NCI-H1930 (cell line): ENCODE measurements at places on chromosomes 1 and 21.

DNA sequence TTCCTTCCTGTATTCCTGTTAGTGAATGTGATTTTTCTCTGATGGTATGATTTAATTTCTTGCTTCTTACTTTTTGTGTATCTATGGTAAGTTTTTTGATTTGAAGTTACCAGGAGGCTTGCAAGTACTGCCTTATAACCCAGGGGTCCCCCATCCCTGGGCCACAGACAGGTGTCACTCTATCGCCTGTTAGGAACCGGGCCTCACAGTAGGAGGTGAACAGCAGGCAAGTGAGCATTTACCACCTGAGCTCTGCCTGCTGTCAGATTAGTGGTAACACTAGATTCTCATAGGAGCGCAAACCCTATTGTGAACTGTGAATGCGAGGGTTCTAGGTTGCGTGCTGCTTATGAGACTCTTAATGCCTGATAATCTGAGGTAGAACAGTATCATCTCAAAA is 143.3 kb downstream of the RPS6KC1 start:
- DNase-seq, result no peak

DNA sequence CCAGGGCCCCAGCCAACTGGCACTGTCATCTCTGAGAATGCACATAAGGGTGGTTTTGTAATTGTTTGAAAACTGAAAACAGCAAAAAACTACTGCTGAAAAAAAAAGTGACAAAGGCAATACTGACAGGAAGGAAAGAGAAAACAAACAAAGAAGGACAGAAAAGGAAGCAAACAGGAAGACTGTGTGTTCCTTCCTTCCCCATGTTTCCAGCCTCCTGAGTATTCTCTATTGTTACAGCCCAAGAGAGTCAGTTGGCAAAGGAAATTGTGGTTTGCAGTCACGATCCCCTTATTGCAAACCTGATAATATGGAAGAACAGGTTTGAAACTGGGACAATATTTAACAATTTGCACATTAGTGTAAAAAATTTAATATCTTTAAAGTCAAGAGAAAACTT is 1177.6 kb downstream of the PLA2G4A start:
- no peak for DNase-seq

GRCh38 chr1:226882631-226883409 is 12.4 kb downstream of the PSEN2 start:
- DNase-seq, result no peak

GRCh38 chr1:37557402-37557801 is 662 bp downstream of the DNALI1 start:
- DNase-seq, result no peak

- DNase-seq, result no peak
These were observed 90.0 kb downstream of the PAPPA2 start for GRCh38 chr1:176552999-176553398.

GRCh38 chr1:81420760-81421159 is 380.0 kb upstream of the ADGRL2 start:
- no peak for DNase-seq

DNA sequence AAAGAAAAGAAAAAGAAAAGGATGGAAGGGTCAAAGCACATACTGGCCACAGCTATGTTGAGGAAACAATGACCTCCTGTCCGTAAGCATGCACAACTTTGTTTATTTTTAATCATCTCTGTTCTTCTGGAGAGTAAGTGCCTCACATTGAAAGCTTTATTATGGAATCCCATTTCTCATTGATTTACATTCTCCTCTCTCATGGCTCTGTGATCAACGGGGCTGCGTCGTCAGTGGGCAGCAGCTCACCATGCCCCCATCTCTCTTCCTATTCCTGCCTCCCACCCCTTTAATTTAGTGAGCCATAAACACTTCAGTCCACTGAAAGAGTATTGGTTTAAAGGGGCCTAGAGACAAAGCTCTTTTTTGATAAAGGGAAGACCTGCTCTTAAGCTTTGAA is 98.9 kb downstream of the KAZN start:
- DNase-seq, result no peak

- DNase-seq, result no peak
These were observed 1.7 kb downstream of the PRRX1 start for GRCh38 chr1:170665629-170666028.

DNA sequence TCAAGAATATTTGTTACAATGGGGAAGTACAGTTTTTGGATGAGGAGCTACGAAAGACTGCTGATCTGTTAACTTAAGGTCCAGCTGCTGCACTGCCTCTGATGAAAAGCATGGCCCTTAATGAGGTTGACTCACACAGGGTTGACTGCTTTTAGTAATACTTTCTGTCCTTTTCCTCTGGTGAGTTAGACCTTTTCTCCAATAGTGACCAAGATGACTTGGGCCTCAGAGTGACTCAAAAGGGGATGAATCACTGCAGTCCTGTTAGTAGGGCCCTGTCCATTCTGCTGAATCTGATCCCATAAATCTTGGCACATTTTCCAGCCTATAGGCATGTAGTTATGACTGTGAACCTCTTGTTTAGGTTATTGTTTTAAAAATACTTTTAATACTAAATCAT is 2.7 kb downstream of the DISP1 start:
- DNase-seq, result no peak

- peak; percentile 57 for DNase-seq
These were observed 6.3 kb downstream of the CELF3 start for GRCh38 chr1:151710187-151710840.

- no peak for DNase-seq
These were observed 49.6 kb downstream of the ANGPTL1 start for GRCh38 chr1:178821134-178821866.

GRCh38 chr1:208113011-208113410 is 131.2 kb downstream of the PLXNA2 start:
- no peak for DNase-seq

GRCh38 chr1:166391279-166392066 is 224.7 kb upstream of the FAM78B start:
- DNase-seq, result no peak

DNA sequence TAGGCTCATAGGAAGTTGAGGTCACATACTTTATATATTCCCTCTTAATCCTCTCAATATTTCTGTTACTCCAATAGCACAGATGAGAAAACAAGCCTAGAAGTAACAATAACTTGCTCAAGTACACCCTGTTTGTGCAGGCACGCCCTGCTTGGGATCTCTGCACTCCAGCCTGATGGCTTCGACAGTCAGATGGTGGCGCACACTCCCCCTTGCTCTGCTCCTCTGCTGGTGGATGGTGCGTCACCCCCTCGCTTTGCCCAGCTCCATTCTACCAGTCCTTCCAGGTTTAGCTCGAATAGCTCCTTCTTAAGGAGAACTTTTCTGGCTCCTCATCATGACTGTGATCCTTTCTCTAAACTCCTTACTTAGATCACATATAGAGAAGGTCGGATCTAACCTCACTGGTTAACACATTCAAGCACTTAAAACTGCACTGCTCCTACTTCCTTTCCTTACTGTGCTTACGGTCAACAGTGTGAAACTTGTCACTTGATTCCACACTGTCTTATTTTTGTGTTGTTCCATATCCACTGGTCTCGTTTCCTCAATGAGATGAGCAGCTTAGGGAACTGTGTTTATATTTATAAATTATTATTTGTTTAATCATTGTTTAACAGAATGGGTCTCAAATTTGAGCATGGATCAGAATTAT is 3.0 kb downstream of the TSPAN2 start:
- DNase-seq, result no peak
